ENCODE measurements at places on chromosomes 2 and 18.
A peak's percentile ranks its signal among the peaks of the same experiment; 100 is the strongest.

GRCh38 chr18:54269893-54270844 is 852 bp downstream of the POLI start:
- DNase-seq: no peak

DNA sequence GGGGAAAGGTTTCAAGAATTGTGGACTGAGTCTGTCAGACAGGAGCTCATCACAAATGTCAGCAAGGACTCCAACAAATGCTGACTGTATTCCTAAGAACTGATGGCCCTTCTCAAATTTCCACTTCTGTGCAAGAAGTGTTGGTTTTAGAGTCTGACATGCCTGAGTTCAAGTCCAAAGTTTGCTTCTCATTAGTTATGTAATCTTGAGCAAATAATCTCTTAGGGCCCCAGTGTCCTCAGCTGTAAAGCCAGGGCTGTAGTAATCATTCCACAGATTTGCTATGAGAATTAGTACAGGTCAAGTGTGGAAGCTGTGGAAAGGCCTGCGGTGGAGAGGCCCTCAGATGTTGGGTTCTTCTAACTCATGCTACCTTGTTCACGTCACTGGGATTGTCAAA is 23.9 kb downstream of the MEP1B start:
- no peak for DNase-seq

DNA sequence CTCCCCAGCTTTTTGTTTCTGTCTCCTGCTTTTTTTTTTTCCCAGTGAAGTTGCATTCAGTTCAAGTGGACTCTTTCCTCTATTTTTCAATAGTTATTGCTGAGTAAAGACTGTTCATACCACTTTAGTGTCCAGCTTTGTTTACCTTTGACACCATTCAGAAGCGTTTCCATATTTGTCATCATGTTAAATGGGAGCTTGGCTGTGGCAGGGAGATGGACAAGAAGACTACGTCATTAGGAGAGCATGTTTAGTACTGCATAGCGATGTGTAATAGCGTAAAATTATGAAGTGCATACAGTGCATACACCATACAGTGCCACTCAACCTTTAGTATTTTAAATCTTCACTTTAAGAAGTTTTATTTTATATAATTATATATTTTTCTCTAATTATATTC is 655.9 kb downstream of the DCC start:
- DNase-seq: no peak

- no peak for DNase-seq
Measured at GRCh38 chr2:82395531-82395930, 2063.5 kb downstream of the SUCLG1 start.

DNA sequence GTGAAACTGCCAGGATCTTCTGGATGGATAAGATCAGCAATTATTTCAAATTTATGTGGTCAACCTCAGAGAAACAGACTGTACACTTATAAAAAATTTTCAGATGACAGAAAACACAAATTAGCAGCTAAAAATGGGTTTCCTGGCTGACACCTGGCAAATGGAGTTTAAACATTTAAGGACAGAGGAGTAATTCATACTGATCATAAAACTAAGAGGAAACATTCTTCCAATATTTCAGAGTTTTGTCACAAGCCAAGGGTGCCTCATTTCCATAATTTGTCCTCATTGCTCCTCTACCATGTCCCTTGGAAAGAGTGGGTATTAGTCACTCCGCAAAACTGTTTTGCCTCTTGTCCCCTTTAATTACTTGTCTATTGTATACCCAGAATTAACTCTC is 70.2 kb downstream of the TMEFF2 start:
- DNase-seq: no peak

GRCh38 chr2:105380432-105381100 is 18.3 kb downstream of the FHL2 start:
- DNase-seq: no peak

GRCh38 chr2:148614014-148614321 is 30.6 kb upstream of the EPC2 start:
- no peak for DNase-seq

DNA sequence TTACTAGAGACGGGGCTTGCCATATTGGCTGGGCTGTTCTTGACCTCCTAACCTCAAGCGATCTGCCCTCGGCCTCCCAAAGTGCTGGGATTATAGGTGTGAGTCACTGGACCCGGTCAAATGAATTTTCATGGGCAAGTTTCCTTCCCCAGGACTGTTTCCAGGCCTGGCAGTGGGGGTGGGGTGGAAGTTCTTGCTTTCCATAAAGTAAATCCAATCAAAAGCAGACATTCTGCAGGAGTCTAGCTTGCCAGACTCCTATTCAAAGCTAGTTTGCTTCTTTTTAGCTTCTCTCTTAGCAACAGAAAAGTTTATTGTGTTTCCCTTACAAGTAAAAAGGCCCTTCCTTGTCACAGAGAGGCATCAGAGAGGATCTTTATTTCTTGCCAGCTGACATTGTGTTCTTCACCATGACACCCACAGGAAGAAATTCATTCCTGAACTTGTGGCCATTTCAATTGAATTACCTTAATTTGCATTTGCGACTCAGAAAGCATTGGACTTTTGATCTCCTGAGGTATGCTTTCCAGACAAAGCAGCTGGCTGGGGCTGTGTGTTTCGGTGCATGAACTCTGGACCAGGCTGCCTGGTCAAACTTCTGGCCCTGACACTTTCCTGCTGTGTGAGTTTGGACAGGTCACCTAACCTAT is 37.9 kb downstream of the LYPD1 start:
- DNase-seq: peak; percentile 50

GRCh38 chr2:46813020-46813415 is 102.6 kb downstream of the MCFD2 start:
- DNase-seq: no peak

- no peak for DNase-seq
Measured at GRCh38 chr2:128217671-128218070, 101.0 kb downstream of the HS6ST1 start.

- no peak for DNase-seq
Measured at GRCh38 chr2:85536479-85536878, 2.5 kb upstream of the MAT2A start.

DNA sequence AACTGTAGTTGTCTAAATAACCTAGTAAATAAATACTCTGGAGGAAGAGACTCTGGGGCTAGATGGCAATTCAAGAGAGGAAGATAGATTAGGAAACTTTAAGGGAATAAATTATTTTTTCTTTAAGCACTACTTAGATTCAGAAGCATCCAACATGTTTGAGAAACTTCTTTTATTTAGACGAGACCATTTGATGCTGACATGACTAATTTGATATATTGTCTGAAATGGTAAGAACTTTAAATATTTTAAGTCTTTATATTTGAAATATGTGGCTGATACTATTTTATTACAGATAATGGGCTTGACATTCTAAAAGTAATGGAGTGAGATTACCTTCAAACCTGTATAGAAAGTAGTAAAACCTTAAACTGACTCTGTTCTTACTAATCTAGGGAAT is 36.4 kb downstream of the PPIG start:
- DNase-seq: no peak

GRCh38 chr2:20611077-20611843 is 39.6 kb downstream of the HS1BP3 start:
- DNase-seq: no peak

GRCh38 chr2:60557486-60557864 is 4.0 kb upstream of the BCL11A start:
- DNase-seq: no peak
